Activated CD8-positive, alpha-beta memory T cell treated with anti-CD3 and anti-CD28 coated beads for 36 hours (primary cell): ENCODE measurements at places on chromosomes 4 and X. TPM values are rescaled to one million over a fixed set of nuclear protein-coding genes. Genes with fewer than 3 reads are reported as not detected.

Gene PDLIM5
- total RNA-seq: 23.5 TPM

Gene ADGRL3
- total RNA-seq: not detected

Gene MAGEA10
- total RNA-seq: not detected

Gene ASB5
- not detected for total RNA-seq

Gene PLP1
- not detected for total RNA-seq

Gene CHRDL1
- not detected for total RNA-seq

Gene AMTN
- total RNA-seq: not detected

Gene GLRA2
- not detected for total RNA-seq

Gene EREG
- not detected for total RNA-seq

Gene NEUROG2
- total RNA-seq: not detected

Gene CPZ
- total RNA-seq: not detected

Gene CT45A5
- not detected for total RNA-seq

Gene F9
- total RNA-seq: not detected

Gene CXCL11
- total RNA-seq: 0.13 TPM

Gene ADH1C
- not detected for total RNA-seq

Gene PAGE5
- total RNA-seq: 1.6 TPM

Gene SPATA18
- 0.19 TPM for total RNA-seq

Gene AWAT2
- not detected for total RNA-seq

Gene PDZD4
- 0.94 TPM for total RNA-seq
